ENCODE measurements at places on chromosomes 12 and 14.

GRCh38 chr12:53214687-53215455 is 7.8 kb upstream of the ITGB7 start:
- no peak for DNase-seq

GRCh38 chr12:132411457-132411856 is 78.5 kb upstream of the FBRSL1 start:
- DNase-seq = no peak

DNA sequence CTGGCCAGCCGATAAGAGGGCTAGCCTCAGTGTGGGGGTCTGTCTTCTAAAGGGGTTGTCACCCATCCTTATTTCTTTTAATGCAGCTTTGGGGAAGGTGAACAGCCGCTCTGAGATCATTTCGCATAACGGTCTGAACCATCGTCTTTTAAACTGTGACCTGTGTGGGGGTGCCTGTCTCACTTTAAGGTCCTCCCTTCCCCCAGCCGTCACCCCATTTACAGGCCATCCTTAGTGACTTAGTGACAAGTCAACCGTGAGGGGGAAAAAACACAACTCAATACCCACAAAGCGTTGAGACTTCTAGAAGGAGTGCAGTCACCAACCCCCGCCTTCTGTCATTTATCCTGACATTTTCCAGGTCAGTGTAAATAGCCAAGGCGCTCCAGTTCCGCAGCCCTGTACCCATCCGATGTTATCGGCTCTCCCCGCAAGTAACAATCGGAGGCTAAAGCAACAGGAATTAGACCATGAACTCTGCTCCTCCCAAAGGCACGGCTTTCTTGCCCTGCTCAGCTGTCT is 505 bp upstream of the DENND5B start:
- DNase-seq = no peak

GRCh38 chr12:123478762-123479161 is 20.8 kb downstream of the SNRNP35 start:
- no peak for DNase-seq

DNA sequence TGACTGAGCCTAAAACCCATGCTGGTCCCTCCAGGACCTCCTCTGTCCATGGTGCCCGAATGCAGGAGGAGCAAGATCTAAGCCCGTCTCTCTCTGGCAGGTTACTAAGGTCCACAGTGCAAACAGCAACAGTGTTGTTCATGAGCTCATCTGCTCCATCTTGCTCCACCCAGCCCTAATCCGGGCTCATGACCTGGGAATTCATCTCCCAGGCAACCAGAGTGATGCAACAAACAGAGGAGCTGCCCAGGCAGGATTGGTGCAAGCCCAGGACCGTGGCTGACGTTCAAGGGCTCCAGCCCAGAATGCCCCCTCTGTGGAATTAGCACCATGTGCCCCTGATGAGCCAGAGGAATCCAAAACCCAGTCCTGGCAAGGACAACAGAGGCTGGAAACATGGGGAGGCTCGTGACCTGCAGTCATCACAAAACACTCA is 29.9 kb downstream of the HSPB8 start:
- no peak for DNase-seq

DNA sequence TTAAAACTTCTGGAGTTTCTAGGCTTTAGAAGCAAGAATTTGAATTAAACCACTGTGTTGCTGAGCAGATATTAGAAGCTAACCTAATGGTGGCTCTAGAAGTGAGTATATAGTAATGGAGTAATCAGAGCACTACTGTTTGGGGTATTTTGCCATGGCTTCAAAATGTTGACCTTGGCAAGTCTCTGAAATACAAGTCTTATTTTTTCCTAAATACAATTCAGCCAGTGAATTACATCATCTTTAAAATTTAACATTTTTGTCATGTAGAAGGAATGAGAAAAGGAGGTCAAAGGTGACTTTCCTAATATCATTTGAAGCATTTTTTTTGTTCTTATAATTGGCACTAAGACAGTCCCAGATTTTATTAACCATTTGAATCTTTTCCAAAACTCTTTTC is 25.2 kb downstream of the PMCH start:
- DNase-seq = no peak

DNA sequence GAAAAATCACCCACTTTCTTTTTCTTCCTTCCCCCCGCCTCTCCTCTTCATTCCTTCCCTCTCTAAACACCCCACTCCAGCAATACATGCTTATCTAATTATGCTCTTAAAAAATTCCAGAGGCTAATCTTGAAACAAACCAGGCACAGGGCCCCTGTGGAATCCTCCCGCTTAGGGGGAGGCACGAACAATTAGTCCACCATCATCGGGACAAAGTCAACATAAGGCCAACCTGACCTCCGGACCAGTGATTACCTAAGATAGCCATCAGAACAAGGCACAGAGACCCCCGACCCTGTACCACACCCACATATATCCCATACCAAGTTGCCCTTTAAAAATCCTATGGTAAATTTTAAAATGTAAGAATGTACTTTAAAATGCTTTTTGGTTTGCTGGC is 47.1 kb downstream of the KIF21A start:
- DNase-seq = no peak

DNA sequence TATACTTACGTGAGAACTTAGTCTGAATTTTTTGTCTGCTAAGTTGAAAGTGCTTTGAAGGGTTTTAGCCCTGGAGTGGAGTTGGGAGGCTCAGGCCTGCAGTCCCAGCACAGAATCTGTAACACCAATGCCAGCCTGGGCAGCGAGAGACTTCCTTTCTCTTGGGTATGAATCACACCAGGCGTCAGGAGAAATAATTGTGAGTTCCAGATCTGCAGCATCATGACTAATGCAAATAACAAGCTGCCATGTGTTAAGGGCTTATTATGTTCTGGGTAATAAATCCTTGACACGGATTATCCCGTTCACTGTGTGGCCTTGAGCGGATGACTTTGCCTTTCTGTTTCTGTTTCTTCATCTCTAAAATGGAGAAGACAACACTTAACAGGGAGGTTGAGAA is 70.6 kb downstream of the B4GALNT3 start:
- no peak for DNase-seq

DNA sequence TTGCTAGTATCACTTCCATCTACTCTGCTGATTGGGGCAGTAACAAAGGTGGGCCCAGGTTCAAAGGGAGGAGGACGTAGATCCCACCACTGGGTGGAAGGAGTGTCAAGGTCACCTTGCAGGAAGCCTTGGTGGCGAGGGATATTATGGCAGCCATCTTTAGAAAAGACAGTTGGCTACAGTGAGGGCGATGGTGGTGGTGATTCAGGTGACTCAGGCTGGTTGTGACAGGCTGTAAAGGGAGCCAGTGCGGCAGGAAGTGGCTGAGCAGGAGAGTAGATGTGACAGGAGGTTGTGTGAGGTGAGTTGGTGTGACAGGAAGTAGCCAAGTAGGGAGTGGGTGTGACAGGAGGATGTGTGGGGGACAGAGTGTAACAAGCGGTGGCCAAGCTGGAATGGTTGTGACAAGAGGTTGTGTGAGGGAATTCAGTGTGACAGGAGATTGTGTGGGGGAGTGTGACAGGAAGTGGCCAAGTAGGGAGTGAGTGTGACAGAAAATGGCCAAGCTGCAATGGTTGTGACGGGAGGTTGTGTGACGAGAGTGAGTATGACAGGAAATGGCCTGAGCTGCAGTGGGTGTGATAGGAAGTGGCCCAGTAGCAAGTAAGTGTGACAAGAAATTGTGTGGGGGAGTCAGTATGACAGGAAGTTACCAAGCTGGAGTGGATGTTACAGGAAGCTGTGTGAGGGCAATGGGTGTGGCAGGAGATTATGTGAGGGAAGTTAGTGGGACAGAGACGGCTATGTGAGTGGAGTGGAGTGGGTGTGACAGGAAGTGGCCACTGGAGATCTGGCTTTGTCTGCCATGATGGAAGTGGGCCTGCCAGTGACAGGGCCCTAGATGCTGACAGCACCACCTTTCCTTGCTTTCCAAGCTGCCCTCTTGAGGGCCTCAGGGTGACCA is 136.5 kb upstream of the MYL2 start:
- DNase-seq = peak; percentile 34

- no peak for DNase-seq
These were observed 5.7 kb downstream of the SOCS2 start for GRCh38 chr12:93578221-93578620.

DNA sequence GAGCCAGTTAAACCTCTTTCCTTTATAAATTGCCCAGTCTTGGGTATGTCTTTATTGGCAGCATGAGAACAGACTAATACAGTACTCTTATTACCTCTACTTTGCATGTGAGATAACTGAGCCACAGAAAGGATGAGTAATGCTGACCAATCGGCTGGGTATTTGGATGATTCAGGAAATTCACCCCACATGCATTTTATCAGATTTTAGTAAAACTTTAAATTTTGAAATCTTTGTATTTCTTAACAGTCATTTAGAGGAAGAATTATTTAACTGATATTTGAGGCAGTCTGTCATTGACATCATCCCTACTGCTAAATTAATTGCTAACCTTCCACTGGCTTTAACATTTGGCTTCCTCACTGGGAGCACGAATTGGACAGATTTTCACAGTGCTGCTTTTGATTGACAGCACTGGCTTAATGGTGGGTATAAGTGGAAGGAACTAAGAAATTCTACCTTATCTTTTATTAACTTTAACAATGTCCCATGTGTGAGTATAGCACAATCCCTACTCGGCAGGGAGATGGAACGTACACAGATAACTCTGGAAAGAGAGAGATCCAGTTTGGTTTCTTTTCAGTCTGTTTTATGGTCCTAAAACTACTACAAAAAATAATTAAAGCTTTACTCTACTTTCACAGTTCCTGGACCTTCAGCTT is 261.0 kb downstream of the DACT1 start:
- no peak for DNase-seq

DNA sequence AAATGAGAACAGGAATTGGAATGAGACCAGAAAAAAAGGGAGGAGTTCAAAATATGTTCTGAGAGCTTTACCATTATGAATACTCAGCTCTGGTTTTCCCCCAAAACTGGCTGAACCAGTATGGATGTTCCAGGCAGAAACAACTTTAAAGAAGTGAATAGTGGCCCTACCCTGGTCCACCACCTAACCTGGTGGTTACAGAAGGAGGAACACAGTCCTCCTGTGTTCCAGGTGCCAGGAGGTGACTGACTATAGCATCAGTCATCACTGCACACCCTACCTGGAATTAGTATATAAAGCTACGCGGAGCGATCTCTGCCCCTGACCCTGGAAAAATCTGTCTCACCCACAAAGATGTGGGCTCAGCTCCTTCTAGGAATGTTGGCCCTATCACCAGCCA is at the start of gene A2ML1:
TSS of gene A2ML1 (plus strand) at position 324 of the 400 bp plus-strand sequence. CDS start at position 355, 31 bp downstream.
- no peak for DNase-seq

GRCh38 chr14:58060077-58060476 is 91.9 kb downstream of the ARMH4 start:
- no peak for DNase-seq

DNA sequence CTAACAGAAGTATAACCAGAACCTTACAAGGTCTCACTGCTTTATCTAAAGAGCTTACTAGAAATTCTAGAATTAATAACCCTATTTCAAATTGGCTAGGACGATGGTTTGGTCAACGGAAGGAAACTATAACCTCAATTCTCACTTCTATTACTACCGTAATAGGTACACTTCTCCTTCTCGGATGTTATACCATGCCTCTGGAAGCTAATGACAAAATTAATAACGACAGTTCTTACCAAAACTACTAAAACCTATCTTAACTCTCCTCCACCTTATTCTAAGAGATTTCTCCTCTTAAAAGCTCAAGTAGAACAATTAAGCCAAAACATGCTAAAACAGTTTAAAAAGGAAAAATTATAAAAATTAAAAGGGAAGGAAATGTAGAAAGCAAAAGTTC is 23.7 kb upstream of the UBC start:
- DNase-seq = peak; percentile 8

GRCh38 chr14:101980700-101981099 is 16.3 kb downstream of the DYNC1H1 start:
- DNase-seq = peak; percentile 86
